Fibroblast of lung (primary cell): ENCODE measurements at places on chromosomes 5 and 9. TPM values are rescaled to one million over a fixed set of nuclear protein-coding genes. Genes with fewer than 3 reads are reported as not detected.
A peak's percentile ranks its signal among the peaks of the same experiment; 100 is the strongest.

Gene TAF11L2
- total RNA-seq = not detected in 2 replicates

Gene RNF208
- 0.26 and 0.33 TPM in 2 replicates for total RNA-seq

Gene PCDHGA9
- 2.6 and 4.8 TPM in 2 replicates for total RNA-seq

Gene IFNE
- total RNA-seq = 3.9 and 6.6 TPM in 2 replicates

Gene PCDHGA7
- total RNA-seq = 2.8 and 6.8 TPM in 2 replicates

Gene IFNA13
- total RNA-seq = not detected in 2 replicates

Gene DMGDH
- 7.7 and 7.9 TPM in 2 replicates for total RNA-seq

Gene ROR2
- 27.9 and 39.5 TPM in 2 replicates for total RNA-seq

Gene AGXT2
- not detected in 2 replicates for total RNA-seq

Gene MARCOL
- total RNA-seq = not detected in 2 replicates

Gene PCDHGA4
- total RNA-seq = 2.8 and 7.6 TPM in 2 replicates

Gene TEK
- total RNA-seq = 0.51 and 1.8 TPM in 2 replicates

Gene BOD1
- 86.9 and 93.7 TPM in 2 replicates for total RNA-seq

Gene HSPB3
- total RNA-seq = 0.77 and 21.1 TPM in 2 replicates

Gene SPINK13
- not detected in 2 replicates for total RNA-seq

Gene IFNA6
- not detected in 2 replicates for total RNA-seq

Gene PLCXD3
- 0.26 and 1.3 TPM in 2 replicates for total RNA-seq

Gene RAD17
- 20.5 and 30.1 TPM in 2 replicates for total RNA-seq

Gene FBXL17
- total RNA-seq = 8.3 and 8.7 TPM in 2 replicates

- peak; percentile 31 for DNase-seq
Measured at GRCh38 chr5:34789021-34789531, 49.9 kb upstream of the TTC23L start.

DNA sequence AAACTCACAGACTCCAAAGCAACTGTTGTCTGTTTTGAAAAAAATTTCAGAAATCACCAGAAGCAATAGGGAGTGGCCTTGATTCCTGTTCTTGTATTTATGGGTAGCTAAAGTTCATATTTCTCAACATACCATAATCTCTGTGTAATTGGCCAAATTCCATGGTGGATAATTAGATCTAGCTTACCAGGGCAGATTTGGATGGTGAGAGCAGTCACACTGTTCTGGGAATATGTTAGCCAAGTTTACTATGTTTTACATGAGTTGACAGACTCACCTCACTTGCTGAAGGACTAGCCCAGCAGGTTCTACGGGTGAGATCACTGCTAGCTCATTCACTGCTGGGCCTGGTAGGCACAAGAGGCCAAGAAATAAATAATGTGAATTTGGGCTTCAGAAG is 32.7 kb upstream of the CDKN2B start:
- peak; percentile 59 for DNase-seq

DNA sequence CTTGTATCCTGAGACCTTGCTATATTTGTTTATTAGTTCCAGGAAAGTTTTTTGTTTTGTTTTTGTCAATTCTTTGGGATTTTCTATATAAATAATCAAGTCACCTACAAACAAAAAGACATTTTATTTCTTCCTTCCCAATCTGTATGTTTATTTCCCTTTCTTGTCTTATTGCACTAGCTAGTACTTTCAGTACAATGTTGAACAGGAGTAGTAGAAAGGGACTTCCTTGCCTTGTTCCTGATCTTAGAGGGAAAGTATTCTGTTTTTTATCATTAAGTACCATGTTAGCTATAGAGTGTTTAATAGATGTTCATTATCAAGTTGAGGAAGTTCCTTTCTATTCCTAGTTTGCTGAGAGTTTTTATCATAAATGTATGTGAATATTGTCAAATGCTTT is 119.5 kb upstream of the TLE4 start:
- DNase-seq = no peak

GRCh38 chr5:116575326-116576052 is 866 bp upstream of the SEMA6A start:
- peak; percentile 46 for DNase-seq

DNA sequence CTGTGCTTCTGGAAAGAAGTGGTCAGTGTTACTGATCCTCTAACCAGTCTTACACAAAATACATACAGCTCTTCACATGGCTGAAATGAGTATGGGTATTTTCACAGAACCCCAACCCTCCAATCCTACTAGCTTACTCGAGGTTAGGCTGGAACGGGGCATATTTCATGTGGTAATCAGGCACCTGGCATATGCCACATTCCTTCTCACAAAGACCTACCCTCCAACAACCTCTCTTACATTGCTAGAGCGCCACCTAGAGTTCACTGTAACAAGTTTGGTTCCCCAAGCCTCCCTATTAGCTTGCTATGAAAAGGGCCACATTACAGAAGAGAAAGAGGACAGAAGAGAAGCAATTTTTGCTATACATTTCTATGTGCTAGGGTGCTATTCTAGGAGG is 597.3 kb downstream of the PRELID2 start:
- DNase-seq = peak; percentile 66

DNA sequence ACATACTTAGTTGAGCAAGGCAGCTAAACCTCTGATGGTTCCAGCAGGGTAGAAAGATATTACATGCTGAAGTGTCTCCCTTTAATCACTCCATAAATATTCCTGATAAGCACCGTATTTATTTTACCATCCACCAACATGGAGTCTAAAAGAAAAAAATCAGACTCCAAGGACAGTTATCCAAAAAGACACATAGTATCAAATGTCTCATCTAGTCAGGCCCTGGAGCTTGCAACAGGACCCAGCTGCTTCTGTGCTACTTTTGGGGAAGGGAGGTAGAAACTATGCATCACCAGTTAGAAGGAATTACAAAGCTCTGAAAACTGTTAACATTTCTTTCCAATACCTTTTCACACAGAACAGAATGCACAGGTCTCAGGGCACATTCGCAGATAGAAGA is 88.1 kb downstream of the S1PR3 start:
- DNase-seq = peak; percentile 48

DNA sequence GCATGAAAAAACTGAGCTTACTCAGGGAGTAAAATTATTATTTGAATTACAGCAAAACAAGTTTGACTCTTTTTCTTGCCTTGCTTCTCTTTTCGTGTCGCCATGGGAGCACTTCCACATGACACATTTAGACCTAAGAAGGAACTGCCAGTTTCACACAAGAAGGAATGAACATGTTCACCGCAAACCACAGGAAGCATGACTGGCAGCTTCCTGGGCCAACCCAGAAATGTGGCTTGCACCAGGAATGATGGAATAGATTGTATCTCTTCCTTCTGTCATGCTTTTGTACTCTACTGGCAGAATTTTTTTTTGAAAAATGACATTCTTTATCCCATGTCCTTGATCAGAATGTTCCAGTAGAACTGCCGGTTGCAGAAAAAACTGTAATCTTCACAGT is 32.9 kb upstream of the MAN2A1 start:
- peak; percentile 96 for DNase-seq

DNA sequence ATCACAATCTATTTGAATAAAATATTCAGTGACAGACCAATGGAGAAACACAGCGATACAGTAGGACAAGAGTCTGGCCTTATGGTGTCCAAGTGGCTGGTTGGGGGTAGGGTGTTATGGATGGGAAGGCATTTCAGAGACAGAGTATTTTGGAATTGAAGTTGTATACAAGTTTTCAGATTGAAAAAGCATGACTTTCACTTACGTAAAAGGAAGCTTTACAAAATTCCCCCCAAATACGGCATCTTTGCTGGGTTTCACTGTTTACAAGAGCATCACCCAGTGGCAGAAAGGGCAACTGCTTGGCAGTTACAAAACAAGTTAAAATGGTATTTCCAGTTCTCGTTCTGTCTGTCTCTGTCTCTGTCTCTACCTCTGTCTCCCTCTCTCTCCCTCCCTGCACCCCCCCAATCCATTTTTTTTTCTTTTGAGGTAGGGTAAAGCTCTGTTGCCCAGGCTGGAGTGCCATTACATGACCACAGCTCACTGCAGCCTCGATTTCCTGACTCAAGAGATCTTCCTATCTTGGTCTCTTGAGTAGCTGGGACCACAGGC is 86.2 kb downstream of the PTPN3 start:
- peak; percentile 81 for DNase-seq

DNA sequence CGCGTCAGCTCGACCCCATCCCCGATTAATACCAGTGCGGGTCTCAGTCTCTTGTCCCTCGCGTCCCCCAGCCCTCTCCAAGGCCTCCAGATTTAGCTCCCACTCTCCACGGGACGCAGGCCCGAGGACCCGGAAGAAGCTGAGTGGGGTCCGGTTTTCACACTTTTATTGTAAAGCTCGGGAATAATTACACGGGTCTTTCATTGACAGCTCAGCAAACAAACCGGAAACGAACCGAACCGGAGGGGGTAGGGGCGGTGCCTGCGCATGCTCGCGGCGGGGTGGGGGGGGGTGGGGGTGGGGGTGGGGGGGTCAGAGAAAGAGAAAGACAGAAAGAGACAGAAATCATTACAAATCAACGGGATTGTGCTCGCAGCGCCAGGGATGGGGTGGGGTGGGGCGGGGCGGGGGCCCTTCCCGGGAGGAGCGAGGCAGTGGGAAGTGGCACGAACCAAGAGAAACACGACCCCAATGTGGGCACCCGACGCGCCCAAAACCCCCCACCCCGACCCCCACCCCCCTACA is 27.9 kb downstream of the PCDH1 start:
- peak; percentile 29 for DNase-seq

GRCh38 chr5:83764101-83764500 is 43.4 kb upstream of the HAPLN1 start:
- no peak for DNase-seq

- DNase-seq = peak; percentile 87
Measured at GRCh38 chr5:180173875-180174586, 35.0 kb downstream of the RASGEF1C start.

GRCh38 chr9:89189215-89189614 is 10.6 kb upstream of the SHC3 start:
- DNase-seq = no peak

GRCh38 chr5:9707732-9708462 is 77.7 kb upstream of the TAS2R1 start:
- DNase-seq = no peak

DNA sequence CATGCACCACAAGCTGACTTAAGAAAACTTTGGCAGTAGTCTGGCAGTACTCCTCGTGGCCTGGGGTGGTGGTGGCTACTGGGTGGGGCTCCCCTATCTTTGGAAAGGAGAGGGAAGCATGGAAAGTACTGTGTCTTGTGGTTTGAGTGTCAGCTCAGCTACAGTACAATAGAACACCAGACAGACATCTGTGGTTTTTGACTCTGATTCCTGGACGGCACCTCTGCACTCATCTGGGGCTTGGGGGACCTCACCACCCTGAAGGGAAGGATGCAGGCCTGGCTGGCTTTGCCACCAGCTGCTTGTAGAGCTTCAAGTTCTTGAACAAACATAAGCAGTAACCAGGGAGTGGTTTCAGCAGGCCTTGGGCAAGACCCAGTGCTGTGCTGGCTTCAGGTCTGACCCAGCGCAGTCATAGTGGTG is 40.6 kb downstream of the TNFSF8 start:
- peak; percentile 39 for DNase-seq

- DNase-seq = no peak
Measured at GRCh38 chr5:57824047-57824446, 341.4 kb upstream of the ACTBL2 start.

- DNase-seq = no peak
Measured at GRCh38 chr5:139675825-139676224, 27.7 kb downstream of the CXXC5 start.

- no peak for DNase-seq
Measured at GRCh38 chr9:35842020-35842745, 13.2 kb downstream of the TMEM8B start.

DNA sequence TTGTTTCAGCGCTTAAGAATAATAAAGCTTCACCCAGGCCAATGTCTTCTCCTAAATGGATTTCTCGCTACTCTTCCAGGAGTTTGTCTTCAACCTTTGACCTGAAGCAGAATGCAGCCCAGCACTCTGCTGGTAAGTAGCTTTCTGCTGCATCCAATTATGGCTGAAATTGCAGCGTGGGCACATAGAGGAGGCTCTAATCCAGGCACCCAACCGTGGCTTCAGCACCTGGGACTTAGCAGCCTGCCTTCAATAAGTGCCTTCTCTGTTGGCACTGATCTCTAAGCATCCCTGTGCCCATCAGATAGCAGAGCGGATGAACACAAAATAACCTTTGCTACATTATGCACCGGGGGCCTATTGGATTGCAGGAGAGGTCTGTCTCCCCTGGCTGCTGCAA is 105.2 kb downstream of the TRIM32 start:
- no peak for DNase-seq

GRCh38 chr5:17428176-17428800 is 69.7 kb upstream of the TAF11L2 start:
- DNase-seq = no peak

- peak; percentile 86 for DNase-seq
Measured at GRCh38 chr9:33329117-33329563, 38.8 kb downstream of the NFX1 start.

- no peak for DNase-seq
Measured at GRCh38 chr5:72326306-72326649, 6.1 kb downstream of the PTCD2 start.
